ENCODE measurements at places on chromosomes 5 and 9.
A peak's percentile ranks its signal among the peaks of the same experiment; 100 is the strongest.

GRCh38 chr9:111805830-111806241, 11.1 kb upstream of the SHOC1 start:
- DNase-seq, result no peak

GRCh38 chr5:34047143-34047542, 4.1 kb upstream of the C1QTNF3 start:
- no peak for DNase-seq

DNA sequence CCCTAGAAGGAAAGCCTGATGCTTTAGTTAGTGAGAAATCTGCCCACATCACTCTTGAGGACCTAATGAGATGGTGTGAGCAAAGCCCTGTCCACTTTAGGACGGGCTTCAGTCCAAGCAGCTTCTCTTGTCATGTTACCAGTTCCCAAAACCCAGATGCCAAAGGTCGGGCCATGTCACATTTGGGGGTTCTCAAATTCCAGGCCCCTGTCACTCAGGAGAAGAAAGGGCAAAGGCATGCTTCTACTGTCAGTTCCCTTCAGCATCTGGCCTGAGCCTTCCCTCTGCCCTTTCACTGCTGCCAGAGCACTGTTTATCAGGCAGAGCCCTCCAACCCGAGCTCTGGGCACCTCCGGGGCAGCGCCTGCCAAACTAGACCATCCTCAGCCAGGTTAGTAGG, 556.0 kb downstream of the BNC2 start:
- no peak for DNase-seq

- no peak for DNase-seq
Observed at GRCh38 chr5:107063511-107063910, 607.2 kb downstream of the EFNA5 start.

GRCh38 chr9:76177931-76178330, 216.3 kb downstream of the RFK start:
- DNase-seq, result no peak

GRCh38 chr5:77867914-77868313, 91.8 kb upstream of the TBCA start:
- no peak for DNase-seq

GRCh38 chr5:122755783-122756182, 19.1 kb upstream of the SNX2 start:
- no peak for DNase-seq

GRCh38 chr5:76690704-76691466, 25.0 kb upstream of the F2R start:
- no peak for DNase-seq

DNA sequence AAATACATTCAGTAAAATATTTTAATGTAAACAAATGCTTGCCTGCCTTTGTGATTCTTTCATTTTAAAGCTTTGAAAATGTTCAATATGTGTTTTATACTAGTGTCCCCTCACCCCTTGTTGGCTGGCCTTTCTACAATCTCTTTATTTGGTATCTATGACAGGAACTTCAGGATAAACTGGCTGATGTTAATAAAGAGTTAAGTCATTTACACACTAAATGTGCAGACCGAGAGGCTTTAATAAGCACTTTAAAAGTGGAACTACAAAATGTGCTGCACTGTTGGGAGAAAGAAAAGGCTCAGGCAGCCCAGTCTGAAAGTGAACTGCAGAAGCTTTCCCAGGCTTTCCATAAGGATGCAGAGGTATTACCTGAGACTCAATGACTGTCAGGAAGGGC, 171.8 kb downstream of the CCDC171 start:
- no peak for DNase-seq

GRCh38 chr9:37410969-37411785, 11.3 kb upstream of the GRHPR start:
- DNase-seq, result no peak

DNA sequence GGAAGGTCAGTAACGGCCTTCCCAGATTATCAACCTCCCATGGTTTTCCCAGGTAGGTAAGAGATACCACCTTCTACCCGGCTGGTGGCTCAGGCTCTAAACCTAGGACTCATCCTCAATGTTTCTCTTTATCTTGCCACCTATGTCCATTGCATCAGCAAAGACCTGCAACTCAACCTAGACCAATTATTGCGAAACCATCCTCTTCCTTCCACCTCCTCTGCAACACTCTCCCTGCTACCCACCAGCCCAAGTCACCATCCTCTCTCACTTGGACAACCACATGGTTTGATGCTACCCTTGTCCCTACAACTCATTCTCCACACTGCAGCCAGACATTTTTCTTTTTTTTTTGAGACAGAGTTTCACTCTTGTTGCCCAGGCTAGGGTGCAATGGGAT, 65.4 kb upstream of the GDNF start:
- no peak for DNase-seq

- DNase-seq, result no peak
Observed at GRCh38 chr5:81717226-81717625, 33.7 kb downstream of the SSBP2 start.

- no peak for DNase-seq
Observed at GRCh38 chr5:79963261-79964061, 27.6 kb downstream of the MTX3 start.

- no peak for DNase-seq
Observed at GRCh38 chr9:117231012-117231411, 183.8 kb downstream of the ASTN2 start.

DNA sequence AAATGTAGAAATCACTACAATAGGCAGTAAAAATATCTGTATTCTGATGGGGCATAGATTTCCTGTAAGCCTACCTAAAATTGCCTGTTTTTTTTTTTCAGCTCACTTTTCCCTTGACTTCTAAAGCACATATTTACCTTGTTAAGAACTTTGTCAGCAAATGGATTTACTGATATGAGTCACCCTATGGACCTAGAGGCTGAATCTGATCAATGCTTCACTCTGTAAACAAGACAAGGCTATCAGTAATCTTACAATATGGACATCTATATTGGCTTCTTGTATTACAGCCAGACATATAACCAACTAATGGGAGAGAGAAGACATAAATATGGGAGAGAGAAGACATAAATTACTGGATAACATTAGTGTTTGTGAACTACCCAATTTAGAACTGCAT, 792.7 kb upstream of the CHD1 start:
- DNase-seq, result no peak

GRCh38 chr5:176676361-176676824, 29.1 kb downstream of the TSPAN17 start:
- peak; percentile 99 for DNase-seq

- DNase-seq, result peak; percentile 79
Observed at GRCh38 chr9:131708226-131709002, 31.5 kb downstream of the RAPGEF1 start.

DNA sequence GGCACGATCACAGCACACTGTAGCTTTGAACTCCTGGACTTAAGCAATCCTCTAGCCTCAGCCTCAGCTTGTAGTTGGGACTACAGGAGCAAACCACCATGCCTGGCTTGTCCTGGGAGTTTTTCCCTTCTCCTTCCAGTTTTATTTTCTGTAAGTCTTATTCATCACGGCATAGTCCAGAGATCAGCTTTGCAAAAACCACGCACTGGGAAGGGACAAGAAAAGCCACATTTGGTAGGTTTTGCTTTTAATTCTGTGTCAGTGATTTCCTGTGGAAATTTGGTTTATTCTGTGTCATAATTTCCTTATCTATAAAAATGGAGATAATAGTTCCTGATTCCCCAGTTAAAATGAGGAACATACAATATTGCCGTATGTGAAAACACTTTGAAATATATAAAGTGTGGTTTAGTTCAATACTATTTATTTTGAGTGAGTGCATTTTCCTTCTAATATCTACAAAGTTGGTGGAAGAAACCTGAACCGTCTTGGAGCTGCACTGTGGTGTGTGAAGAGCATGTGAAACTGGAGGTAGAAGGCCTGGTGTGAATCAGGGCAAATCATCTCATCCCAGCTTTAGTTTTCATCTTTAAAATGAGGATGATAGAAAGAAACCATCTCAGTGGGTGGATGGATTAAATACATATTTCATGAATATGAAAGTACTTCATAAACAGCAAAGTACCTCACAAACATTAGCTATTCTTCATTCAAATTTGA, 92.8 kb upstream of the ELL2 start:
- DNase-seq, result no peak

DNA sequence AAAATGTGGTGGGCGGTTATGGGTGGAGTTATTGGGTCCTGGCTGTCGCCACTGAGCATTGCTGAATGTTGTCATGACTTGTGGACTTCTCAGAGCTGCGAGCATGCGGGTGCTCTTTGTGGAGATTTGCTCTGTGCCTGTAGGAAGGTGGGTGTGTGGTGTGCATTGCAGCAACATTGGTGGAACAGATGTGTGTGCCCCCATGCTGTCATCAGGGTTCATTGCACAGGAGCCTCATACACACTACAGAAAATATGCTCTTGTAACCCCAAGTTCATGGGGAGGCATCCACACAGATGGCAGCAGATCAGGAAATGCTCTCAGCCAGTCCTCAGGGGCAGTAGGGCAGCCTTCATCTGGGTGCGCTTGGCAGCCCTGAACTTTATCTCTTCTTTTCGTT, 55.9 kb upstream of the PHF2 start:
- DNase-seq, result peak; percentile 45

GRCh38 chr5:177339107-177339638, 12.3 kb downstream of the LMAN2 start:
- DNase-seq, result no peak

- no peak for DNase-seq
Observed at GRCh38 chr9:109166771-109167601, at the start of gene FRRS1L. TSS of gene FRRS1L (minus strand) at chr9:109167249. CDS start at chr9:109167138, 111 bp downstream.

GRCh38 chr5:54304040-54304439, 6.3 kb downstream of the ARL15 start:
- DNase-seq, result peak; percentile 35

DNA sequence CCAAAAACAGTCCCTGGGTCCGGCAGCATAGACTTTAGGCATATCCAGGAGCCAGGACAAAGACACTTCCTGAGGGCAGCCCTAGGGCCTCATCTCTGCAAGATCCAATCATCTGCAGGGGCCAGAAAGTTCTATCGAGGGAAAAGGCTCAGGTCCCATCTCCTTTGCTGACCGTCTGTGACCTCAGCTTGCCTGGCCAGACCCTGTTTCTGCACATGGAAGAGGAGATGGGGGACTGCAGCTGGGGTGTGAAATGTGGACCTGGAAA, 51.0 kb upstream of the FCN1 start:
- no peak for DNase-seq

GRCh38 chr5:75545131-75545530, 33.4 kb downstream of the POLK start:
- DNase-seq, result no peak

DNA sequence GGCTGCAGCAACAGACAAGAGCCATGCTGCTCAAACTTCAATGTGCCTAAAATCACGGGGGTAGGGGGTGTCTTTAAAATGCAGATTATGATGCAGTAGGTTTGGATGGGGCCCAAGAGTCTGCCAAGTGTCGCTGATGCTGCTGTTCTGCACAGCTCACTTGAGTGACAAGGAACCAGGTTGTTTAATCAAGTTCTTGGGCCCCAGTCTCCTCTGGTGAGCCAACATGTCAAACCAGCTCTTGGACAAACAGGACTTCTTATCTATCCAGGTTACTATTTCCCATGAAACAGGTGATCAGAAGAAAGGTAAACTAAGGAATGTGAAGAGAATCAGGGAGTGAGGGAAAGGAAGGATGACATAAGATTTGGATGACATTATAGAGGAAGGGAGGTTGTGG, 78.0 kb downstream of the APBA1 start:
- no peak for DNase-seq

DNA sequence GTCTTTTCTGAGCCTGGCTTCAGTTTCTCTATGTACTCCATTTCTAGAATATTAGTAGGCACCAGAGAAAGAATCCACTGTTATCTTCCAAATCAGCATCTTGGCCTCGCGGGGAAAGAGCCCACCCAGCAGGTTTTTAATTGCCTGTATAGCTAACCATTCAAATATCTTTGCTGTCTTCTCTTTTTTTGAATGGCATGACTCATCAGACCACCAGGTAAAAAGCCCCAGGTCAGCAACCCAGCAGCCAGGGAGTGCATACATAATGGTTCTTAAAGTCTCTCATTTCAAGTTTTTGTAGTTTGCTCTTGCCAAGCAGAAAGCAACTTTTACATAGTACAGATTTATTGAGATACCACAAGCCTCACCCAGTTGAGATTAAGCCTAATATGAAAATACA, 50.7 kb downstream of the TMEM167A start:
- DNase-seq, result no peak

GRCh38 chr5:178664141-178664540, 37.3 kb upstream of the CLK4 start:
- no peak for DNase-seq

GRCh38 chr9:36191290-36191645, 547 bp downstream of the CLTA start:
- DNase-seq, result peak; percentile 42

DNA sequence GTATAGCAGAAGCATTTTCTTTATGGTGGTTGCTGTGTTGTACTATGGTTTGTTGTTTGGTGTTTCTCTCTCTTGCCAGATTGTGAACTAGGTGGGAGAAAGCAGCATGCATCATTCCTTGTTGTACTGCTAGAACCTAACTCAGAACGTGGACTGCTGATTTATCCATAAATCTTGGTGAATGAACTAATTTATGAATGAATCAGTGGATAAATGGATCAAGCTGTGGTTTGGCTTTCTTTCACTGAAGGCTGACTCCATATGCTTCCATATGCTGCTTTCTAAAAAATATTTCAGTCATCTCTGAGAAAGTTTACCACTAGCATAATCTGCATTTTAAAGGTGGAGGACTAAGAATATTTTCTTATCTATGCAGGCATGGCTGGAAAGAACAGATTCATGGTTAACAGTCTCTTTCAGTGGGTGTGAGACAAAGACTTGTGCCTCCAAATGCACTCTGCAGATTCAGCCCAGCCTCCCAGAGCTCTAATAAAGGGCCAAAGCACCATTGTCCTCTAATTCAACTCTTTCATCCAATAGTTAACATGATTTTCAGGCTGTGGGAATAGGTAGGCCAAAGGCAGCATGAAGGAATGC, 237.7 kb downstream of the SH3GL2 start:
- DNase-seq, result no peak

DNA sequence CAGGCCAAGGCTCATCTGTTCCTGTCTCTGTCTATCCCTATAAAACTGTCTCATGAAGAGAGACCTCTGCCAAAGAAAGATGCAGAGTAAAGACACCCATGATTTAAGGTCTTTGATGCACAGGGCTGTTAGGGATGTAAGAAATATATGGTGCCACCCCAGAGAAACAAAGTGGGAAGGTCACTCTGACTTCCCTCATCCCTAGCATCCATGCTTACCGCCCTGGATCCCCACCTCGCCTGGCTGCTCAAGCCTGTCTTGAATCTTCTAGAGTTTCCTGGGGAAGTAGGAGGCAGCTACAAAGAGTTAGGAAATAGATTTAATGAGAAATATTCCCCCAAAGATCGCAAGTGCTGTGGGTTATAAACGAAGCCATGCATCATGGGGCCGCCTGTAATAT, 349.2 kb downstream of the SLIT3 start:
- no peak for DNase-seq
